ENCODE measurements at places on chromosomes 5 and 9. TPM values are rescaled to one million over a fixed set of nuclear protein-coding genes. Genes with fewer than 3 reads are reported as not detected.

GRCh38 chr5:74673011-74673790, 11.8 kb upstream of the HEXB start:
- no peak for DNase-seq

IL13 gene
- not detected for total RNA-seq

DNA sequence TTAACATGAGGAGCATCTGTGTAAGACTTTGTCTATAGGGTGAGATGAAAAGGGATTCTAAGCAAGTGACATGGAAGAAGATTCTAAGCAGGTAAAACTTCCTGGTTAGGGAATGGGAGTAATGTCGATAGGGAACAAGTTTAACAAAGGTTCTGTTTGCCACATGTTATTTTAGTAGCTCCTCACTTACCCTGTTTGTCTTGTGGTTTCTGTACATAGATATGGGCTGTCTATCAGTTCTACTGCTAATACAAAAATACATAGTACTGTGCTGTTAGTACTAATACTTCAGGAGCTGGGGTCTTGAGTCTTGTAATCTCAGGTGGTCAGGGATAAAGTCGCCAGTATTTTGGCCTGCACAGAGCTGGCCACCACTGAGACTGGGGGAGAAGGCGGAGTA, 32.9 kb downstream of the RAB24 start:
- DNase-seq: no peak

DNA sequence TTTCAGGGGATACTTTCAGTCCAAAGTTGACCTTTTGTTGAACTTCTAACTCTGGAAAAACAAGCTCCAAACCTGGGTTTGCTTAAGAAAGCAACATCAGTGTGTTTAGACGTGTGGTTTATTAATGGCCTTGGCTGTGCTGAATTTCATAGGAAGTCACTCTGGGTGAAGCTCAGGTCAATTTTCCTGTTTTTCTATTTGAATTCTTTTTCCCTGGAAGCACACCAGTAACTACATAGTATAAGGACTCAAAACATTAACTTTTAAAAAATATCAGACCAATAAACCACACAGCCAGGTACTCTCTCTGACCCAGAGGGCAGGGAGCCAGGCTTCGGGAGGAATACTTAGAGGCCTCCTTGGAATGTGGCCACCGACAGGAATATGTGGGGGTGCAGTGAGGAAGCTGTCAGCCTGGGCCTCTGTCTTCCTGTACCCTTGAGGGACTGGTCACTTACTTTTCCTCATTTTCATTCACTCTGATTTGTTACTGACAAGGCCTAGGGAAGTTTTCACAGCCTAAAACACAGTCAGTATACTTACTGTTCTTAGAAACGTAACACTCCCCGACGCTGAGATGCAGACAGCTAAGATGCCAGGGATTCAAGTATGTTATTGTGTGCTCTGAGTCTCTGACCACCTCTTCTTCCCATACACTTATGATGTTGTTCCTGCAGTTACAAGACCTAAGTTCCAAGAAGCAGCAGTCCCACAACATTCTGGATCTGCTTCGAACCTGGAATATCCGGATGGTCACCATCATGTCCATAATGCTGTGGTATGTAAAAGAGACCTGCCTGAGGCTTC, 18.9 kb downstream of the SLC22A5 start:
- no peak for DNase-seq

- no peak for DNase-seq
These were observed 184.5 kb downstream of the PDZD2 start for GRCh38 chr5:31823472-31823871.

DNA sequence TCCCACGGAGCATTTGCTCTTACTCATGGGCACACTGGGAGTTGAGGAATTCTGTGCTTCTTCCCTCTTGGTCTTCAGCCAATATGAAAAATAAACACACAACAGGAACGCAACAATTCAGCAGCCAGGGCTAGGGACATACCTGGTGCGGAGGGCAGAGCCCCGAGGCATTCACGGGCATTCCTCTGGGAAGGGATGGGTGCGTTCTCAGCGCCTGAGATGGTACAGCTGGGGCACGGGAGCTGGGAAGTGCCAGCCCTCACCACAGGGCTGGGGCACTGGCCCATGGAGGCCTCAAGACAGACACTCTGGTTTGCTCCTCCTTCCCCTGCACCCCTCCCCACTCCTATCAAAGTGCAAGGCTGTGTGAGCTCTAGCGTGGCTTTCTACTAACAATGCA, 2.1 kb downstream of the SLC6A3 start:
- no peak for DNase-seq

- DNase-seq: no peak
These were observed 349.2 kb upstream of the MEF2C start for GRCh38 chr5:89232139-89232603.

DNA sequence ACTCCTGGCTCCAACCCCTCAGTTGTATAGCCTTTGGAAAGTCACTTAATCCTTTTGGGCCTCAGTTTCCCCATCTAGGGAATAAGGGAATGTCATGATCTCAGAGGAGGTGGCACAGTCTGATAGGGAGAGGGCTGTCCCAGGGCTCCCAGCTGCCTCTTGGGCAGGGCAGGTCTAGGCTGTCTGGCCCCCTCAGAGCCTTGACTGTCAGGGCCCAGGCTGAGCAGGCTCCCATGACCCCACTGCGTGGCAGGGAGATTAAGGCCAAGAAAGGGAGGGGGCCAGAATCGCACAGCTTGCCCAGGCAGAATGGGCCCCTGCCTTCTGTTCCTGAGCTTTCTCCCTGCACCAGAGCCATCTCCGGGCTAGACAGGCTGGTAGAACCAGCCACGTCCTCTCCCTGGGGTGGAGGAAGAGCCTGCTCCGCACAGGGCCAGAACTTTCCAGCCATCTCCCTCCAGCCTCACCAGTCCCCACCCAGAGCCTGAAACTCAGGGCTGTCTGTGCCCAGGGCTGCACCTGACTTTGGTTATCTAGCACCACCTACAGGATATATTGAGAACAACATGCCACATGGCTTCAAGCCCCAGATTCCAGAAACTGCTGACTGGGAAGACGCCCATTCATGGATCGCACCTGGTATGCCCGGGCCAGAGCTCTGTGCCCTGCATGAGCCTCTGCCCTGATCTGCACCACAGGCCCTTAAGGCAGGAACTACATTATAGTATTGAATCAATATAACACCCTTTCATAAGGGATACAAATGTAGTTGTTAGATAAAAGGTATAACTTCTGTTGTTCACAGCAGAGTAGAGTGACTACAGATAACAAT, 32.1 kb downstream of the NAIF1 start:
- peak; percentile 65 for DNase-seq

SPINK7 gene
- not detected for total RNA-seq

- DNase-seq: no peak
These were observed 524.5 kb downstream of the TMEM38B start for GRCh38 chr9:106218854-106219253.

DNA sequence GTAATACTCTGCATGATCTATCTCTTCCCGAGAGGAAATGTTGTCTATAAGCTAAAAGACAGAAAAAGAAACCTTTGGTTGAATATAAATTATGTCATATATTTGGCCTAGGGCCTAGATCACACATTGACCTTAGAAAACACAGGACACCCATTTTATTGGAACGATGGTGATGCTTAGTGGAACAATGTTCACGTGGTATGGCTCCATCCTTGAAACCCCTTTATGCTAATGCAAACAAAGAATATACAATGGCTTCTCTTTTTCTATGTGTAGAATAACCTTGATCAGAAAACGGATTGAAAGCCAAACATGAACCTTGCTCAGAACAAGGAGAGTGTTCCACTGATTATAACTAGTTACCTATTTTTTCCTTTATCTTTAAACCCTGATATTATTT, 24.5 kb downstream of the MRPS27 start:
- no peak for DNase-seq

Measured in Right ventricle myocardium superior (tissue), 1 donor.